ENCODE measurements at places on chromosomes 1 and 21.

DNA sequence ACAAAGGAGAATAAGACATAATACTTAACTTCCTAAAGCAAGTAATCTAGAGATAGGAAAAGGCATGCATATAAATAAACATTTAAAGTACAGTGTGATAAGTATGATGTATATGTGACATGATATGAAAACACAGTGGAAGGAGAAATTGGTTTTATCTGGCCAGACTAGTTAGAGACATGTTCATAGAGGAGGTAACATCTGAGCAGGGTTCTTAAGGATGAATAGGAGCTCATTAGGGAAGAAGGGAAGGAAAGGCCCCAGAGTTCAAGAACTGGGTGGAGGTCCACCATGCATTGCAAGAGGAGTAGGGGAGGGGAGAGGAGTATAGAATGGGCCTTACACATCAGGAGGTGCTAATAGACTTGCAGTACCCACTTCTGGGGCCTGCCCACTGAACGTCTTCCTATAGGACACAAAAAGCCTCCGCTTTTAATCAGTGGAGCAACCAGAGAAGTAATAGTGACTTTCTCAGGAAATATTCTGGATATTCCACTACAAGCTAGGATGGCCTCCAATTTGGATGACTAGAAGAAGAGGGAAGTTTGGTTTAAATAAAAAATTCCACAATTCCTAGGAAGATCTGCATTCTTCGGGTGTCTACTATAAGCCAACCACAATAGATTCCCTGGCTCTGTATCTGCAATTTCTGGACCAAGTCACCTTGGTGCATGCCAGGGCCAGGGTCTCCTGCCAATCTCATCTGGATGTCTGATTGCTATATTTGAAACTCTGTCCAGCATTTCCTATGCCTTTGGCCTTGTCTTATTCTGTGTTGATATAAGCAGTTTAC is 41.9 kb downstream of the NGF start:
- DNase-seq, result no peak

- no peak for DNase-seq
Measured at GRCh38 chr21:31550070-31550469, 109.4 kb upstream of the SOD1 start.

DNA sequence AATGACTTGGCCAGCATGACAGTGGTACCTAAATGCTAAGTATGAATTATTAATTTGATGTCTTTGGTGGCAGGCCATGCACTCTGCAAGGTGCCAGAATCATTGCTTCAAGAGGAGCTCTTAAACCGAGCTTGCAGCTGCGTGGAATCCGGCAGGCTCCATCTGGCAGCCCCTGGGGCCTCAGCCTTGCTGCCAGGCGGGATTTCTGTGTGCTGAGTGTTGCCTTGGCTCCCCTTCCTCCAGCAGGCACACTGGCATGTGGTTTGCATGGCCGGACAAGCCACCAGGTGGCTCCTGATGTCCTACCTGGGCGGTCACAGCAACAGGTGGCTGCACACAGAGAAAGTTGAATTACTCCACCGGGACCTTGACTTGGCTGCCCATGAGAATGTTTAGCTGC is 155.4 kb downstream of the URB2 start:
- DNase-seq, result no peak

GRCh38 chr1:21547876-21548275 is 38.7 kb downstream of the ALPL start:
- no peak for DNase-seq

- DNase-seq, result peak; percentile 35
Measured at GRCh38 chr1:62841587-62842169, 57.7 kb downstream of the ATG4C start.

GRCh38 chr1:51928896-51929295 is 50.4 kb upstream of the NRDC start:
- DNase-seq, result no peak

GRCh38 chr1:8344893-8345507 is 27.1 kb downstream of the SLC45A1 start:
- DNase-seq, result no peak

- DNase-seq, result no peak
Measured at GRCh38 chr1:92833840-92834239, 2.0 kb downstream of the RPL5 start.

DNA sequence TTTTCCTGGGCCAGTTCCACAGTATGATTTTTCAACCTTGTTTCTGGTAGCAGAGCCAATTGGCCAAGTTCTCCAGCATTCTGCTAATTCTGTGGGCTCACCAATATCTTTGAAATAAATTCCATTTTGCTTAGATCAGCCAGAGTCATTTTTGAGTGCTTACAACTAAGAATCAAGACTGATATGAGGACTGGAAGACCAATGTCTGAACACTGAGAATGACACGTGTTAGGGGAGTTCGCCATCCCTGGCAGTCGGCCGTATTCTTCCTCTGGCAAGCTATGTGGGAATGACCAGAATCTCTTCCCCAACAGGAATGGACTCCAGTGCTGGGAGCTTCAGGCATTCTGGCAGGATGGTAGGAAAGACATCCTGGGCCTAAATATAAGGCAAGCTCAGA is 4.9 kb upstream of the TENT5C start:
- DNase-seq, result peak; percentile 33

DNA sequence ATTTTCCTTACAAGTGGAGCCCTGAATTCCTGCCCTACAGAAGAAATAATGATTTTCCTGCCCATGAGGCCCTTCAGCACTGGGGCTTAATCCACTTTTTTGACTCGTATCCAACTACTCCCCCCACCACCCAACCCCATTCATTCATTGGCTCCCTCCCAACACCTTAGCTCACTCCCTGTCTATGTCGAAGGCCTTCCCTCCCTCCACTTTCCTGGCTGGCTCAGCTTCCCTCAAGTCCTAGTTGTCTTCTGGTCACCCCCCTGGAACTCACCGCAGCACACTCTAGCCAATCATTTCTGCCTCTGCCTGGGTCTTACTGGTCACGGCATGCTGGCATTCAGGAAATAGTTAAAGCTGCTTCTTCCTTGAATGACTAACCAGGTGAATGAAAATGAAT is 118.9 kb downstream of the PGBD5 start:
- DNase-seq, result no peak

- DNase-seq, result no peak
Measured at GRCh38 chr1:21436488-21437340, 3.2 kb upstream of the NBPF3 start.

- DNase-seq, result no peak
Measured at GRCh38 chr1:73770109-73770905, 427.7 kb downstream of the LRRIQ3 start.

GRCh38 chr1:107934578-107934977 is 30.4 kb downstream of the VAV3 start:
- no peak for DNase-seq

DNA sequence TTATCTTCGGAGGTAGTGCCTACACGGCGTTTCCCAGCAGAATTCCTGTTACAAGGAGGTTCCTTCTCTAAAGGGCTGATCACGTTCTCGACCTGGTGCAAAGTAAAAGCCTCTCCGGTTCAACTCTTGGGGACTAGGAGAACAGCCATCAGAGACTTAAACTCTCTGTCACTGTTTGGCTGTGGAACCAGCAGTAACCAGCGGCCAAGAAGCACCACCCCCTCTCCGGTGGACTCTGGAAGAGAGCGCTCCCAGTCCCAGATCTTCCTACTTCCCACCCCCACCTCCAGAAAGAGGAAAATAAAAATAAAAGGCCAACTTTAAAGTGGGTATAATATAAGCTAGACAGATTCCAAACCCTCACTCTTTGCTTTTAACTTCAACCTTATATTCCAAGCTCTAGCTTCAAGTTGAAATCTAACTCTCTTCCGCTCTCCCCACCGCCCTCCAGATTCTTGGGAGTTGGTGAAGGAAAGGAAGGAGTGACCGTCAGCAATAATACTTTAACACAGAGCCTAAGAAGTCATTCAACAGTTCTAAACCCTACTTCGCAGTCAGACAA is 2.9 kb downstream of the BRINP3 start:
- DNase-seq, result no peak

DNA sequence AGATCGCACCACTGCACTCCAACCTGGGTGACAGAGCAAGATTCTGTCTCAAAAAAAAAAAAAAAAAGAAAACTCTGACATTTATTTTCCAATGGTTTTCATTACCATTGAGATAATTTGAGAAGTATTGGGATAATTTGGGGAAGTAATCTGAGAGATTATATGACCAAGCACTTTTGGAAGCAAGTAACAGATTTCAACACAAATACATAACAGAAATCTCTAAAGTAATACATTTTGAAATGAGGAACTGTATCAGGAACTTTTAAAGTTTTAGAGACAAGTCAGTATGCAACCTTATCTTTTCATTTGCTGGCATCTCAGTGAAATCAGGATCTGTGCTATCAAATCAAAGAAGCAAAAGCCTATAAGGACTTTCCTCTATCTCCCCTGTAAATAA is 25.4 kb upstream of the SLC16A1 start:
- no peak for DNase-seq

- DNase-seq, result no peak
Measured at GRCh38 chr1:7857985-7858384, 5.1 kb upstream of the UTS2 start.
